ENCODE measurements at places on chromosomes 1 and 21.
A peak's percentile ranks its signal among the peaks of the same experiment; 100 is the strongest.

DNA sequence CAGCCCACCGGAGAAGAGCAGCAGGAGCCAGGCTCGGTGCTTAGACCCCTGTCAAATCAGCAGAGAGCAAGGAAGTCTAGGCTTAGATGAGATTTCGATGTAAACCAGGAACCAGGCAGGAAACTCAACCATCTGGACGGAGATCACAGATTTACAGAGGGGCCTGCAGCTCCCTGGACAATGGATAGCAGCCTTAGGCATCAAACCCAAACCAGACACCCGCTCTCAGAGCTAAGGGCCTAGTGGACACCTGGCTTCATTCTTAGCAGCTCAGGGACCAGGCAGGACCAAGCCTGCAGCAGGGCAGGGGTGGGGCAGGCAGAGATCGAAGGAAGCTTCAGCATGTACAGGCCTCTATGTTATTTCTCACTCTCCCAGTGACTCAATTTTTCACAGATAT lies 127.8 kb upstream of the FMN2 start:
- DNase-seq: no peak

DNA sequence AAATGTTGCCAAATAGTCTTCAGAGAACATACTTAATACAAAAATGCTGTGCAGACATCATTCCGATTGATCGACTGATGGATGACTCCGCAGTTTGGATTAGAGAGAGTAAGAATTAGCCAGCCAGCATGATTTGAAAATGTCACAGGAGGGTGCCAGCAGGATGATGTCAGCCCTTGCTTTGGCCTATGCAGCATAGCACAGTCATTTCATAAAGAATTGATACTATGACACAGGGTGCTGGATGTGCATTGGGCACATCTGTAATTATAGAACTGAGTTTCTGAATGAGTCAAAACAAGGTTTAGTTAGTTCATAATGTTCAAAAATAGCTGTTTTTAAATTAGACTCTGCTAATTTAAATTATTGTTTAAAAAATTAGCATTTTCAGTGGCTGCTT lies 21.6 kb upstream of the TRAF5 start:
- DNase-seq: no peak

DNA sequence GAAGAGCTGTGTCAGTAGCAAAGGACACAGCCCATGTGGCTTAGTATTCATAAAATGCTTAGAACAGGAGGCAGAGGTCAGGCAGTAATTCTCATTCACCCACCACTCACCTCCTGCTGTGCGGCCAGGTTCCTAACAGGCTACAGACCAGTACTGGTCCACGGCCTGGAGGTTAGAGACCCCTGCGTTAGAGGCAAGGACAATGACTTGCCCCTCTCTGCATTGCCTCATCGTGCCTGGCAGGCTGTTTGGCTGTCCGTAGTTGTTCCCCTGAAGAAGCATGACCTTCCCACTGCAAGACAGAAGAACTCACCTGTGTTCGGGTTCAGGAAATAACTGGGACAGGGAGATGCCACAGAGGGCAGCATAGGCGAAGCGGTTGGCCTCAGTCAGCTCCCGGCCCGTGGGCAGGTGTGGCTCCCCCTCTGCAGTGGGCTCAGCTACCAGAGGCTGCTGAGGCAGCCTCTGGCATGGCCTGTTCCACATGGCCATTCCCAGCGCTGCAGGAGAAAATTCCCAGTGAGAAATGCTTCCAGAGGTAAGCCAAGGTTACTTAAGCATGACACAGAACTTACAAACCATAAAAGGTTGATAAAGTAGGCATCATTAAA lies 19.3 kb downstream of the TMCO4 start:
- DNase-seq: no peak

GRCh38 chr21:45252448-45252925 lies 35.2 kb downstream of the POFUT2 start:
- no peak for DNase-seq

DNA sequence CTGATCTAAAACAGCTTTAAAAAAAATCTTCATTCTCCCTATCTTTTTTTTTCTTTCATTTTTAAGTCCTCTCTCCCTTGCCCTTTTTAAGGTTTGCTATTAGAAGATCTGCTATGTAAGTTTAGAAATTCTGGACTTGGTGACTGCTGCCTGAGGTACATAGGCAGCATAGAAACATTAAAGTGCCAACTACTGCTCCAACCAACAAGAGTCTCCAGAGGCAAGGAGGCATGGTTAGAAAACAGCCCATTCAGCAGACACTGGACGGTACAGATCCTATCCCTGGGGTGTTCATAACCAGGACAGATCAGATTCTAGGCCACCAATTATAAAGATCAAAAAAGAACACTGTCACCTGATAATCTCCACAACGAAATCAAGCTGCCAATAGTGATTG lies 36.6 kb downstream of the GPR3 start:
- no peak for DNase-seq

GRCh38 chr1:53449693-53450092 lies 9.5 kb upstream of the DMRTB1 start:
- DNase-seq: no peak

GRCh38 chr1:63101336-63101735 lies 221.0 kb upstream of the FOXD3 start:
- no peak for DNase-seq

DNA sequence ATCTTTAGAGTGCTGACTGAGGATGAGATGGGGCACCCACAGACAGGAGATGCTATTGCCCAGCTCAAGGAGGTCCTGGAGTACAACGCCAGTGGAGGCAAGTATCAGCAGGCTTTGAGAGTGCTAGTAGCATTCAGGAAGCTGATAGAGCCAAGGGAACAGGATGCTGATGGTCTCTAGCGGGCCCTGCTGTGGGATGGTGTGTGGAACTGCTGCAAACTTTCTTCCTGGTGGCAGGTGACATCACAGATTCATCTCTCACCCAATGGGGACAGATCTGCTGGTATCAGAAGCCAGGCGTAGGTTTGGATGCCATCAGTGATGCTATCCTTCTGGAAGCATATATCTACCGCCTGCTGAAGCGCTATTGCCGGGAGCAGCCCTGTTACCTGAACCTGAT lies 609.8 kb upstream of the NCAM2 start:
- DNase-seq: no peak

GRCh38 chr1:94621395-94621794 lies 79.8 kb upstream of the F3 start:
- DNase-seq: peak; percentile 18

DNA sequence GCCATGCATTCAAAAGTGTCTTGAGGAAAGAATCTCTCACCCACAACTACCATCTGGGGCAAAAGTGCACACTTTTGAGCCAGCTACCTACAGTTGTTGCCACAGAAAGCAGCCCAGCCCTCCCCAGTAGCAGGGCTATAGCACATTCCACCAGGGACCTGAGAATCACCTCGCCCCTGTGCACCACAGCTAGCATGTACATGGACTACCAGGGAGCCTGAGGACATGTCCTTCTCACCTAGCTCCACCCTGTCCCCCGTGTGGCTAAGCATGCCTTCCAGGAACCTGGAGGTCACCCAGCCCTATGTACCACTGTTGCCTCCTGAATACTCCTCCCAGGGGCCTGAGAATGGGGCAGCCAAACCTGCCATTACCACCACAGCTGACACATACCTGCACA lies 16.9 kb downstream of the SPRR2G start:
- DNase-seq: no peak

- DNase-seq: no peak
Observed at GRCh38 chr1:36699113-36699911, 216.6 kb upstream of the CSF3R start.

DNA sequence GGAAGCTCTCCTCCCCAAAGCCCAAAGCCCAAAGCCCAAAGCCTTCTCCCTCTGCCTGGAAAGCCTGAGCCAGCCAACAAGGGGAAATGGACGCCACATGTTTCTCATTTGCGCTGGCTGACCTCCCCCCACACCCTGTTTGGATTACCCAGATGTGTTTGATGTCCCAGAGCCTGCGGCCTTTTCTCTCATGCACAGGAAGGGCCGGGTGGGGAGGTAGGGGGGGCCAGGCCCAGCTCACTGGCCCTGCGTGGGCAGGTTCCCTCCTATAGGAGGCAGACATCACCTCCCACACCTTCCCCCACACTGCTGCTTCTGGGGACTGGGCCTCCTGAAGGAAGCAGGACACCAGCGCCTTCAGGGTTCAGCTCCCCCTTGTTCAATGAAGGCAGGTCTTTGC lies 116.3 kb downstream of the NAV1 start:
- DNase-seq: no peak

DNA sequence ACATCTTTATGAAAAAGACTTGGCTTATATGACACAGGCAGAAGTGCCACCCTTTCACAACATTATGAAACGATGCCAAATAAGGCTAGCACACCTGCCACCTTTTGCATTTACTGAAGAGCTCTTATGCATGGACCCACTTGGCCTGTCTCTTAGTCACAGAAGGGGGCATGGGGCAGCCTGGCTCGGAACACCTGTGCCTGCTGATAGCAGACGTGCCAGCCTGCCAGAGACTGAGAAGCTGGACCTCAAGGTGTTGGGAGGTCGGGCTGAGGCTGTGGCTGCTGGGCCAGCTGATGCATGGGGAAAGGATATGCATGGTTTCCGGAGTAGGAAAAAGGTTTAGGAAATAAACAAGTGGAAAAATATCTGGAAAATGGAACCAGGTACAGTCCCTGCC lies 21.5 kb downstream of the RCAN1 start:
- DNase-seq: no peak

GRCh38 chr1:175449306-175449705 lies 256.7 kb upstream of the KIAA0040 start:
- DNase-seq: no peak

DNA sequence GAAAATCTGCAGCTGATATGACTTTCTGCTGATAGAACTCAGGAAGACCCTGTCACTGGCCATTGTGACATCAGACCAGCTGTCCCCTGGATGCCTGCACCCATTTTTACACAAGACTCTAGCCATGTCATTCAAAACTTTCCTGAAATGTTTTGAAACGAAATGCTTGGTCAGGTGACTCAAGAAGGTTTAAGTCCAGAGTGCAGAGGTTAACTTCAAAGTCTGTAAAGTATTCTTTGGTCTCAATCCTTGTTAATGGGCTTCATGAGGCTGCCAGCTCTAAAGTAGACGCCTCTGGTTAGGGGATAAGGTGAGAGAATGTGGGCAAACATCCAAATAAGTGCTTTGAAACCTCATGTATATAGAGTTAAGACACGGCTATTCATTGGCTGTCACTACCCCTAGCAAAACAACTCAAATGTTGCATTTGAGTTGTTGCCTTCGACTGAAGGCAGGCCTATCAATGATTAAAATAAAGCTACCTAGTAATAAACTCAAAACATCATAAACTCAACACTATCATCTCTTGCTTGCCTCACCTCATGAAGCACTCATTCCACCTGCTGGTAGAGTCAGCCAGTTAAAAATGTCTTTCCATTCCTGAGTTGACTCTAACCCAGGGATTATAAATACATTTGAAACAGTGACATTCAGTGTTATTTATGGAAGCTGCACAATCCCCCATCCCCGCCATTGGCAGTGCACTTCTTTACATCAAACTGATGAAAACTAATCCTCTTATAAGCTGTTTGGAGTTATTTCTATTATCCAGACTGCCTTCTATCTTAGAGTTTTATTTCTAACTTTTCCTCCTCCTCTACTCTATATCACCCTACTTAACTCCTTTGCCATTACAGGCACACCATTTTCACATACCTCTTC lies 26.0 kb downstream of the RABIF start:
- no peak for DNase-seq

GRCh38 chr1:232110281-232111090 lies 483.9 kb downstream of the DISC1 start:
- no peak for DNase-seq

DNA sequence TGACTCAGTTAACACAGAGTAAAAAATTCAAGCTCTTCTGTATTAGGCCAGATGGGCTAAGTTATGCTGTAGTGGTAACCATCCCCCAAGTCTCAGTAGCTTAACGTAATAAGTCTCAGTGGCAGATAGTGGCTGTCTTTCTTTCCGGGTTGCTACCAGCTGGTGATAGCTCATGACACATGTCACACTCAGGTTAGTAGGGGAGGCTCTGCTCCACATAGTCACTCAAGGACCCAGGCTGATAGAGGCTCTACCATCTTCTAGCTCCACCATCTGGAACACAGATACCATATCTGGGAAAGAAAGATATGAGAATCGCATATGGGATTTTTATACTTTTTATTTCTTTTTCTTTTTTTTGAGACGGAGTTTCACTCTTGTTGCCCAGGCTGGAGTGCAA lies 16.2 kb upstream of the MEF2D start:
- no peak for DNase-seq

- DNase-seq: peak; percentile 80
Observed at GRCh38 chr1:238951809-238952208, 434.6 kb upstream of the CHRM3 start.

DNA sequence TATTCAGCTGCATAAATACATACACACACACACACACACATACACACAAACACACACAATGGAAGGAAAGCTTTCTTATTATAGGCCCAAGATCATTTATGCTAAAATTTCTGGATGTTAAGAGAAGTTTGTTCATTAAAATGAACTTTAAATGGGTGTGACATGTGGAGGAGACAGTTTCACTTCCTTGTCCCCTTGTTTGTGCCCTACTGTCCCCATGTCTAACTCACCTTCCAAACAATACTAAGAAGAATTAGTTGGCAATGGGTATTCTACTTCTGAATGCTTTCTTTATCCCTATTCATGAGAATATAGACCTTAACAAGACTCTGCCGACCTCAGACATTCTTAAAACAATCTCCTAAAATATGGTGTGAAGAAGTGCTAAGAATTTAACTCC lies 63.5 kb upstream of the NRIP1 start:
- DNase-seq: no peak

DNA sequence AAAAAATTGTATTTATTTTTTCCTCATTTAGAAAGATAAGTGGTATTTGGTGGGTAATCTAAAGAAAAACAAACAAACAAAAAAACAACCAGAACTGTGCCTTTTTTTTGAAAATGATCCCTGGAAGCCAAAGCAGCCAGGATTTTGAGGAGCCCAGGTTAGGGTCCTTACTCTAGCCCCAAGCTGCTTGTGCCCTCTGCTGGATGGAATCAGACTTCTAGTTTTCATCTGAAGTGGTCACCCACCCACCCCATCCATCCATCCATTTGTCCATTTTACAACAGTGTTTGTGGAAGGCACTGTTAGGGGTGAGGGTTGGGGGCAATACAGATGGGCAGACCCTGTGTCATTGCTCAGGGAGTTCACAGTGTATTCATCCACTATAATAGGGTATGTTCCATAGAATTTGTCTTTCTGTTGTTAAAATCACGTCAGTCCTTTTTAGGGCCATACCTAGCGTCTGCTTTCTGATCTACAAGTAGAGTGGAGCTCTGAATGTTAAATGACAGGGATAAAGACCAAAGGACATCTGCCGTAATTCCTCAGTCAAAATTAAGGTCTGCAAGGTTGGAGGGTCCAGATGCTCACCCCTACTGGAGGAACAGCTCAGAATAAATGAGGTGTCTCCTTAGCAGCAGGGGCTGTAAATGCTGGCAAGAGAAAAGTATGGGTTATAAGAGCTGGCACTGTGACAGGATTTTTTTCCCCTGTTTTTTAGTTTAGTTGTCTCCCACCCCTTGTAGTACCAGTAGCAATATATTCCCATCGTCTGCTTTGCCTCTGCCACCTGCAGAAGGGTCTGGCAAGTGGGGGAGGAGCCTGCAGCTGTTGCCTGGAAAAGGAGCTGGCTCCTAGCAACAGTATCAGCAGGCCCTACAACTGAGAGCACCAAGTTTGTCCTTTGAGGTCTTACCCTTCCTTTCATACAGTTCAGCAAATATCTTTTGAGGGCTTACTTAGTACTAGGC lies 3.2 kb downstream of the LRRC42 start:
- DNase-seq: no peak

Data from T47D (cell line).